ENCODE measurements at places on chromosomes 13 and 19. TPM values are rescaled to one million over a fixed set of nuclear protein-coding genes. Genes with fewer than 3 reads are reported as not detected.

The CCDC169 gene
- 0.76 TPM for total RNA-seq

The TTYH1 gene
- 0.46 TPM for total RNA-seq

The ZNF491 gene
- total RNA-seq = 0.16 TPM

The KLK2 gene
- total RNA-seq = not detected

The BRCA2 gene
- total RNA-seq = 8.6 TPM

The KCNC3 gene
- total RNA-seq = 4.6 TPM

The PROZ gene
- not detected for total RNA-seq

DNA sequence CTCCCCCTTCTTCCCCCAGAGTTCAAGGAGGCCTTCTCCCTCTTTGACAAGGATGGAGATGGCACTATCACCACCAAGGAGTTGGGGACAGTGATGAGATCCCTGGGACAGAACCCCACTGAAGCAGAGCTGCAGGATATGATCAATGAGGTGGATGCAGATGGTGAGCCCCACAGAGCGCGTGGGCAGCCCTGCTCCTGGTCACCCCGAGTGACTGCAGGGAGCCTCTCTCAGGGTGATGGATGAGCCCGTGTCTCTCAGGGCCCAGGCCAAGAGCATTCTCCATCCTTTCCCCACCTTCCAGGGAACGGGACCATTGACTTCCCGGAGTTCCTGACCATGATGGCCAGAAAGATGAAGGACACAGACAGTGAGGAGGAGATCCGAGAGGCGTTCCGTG lies 7.0 kb downstream of the CALM3 start:
- DNase-seq = no peak

- no peak for DNase-seq
Observed at GRCh38 chr13:79946556-79946955, 394.4 kb downstream of the SPRY2 start.

GRCh38 chr19:40216013-40216776 lies 2.0 kb downstream of the TTC9B start:
- DNase-seq = no peak

GRCh38 chr13:42140494-42140893 lies 92.0 kb downstream of the DGKH start:
- no peak for DNase-seq

DNA sequence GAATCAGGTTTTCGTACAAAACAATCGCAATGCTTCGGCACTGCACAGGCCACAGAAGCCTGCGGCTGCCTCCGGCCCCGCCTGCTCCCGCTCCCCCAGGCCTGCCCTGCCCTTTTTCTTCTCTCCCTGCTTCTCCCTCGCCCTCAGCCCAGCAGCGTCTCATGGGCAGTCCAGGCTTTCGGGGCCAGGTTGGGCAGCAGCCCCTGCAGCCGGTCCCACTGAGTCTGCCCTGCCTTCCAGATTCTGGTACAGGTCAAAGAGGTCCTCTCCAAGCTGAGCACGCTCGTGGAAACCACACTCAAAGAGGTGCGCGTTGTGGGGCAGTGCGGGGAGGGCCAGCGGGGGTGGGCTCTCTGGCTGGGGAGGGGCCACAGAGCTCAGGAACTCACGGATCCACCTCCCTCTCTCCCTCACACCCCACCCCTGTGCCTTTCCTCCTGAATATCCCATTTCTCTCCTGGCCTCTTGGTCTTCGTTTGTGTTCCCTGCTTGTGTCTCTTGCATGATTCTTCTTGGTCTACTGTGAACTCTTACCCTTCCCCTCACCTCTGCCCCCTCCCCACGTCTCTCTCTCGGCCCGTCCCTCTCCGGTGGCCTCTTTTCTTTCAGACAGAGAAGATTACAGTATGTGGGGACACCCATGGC lies 30.1 kb downstream of the CCDC8 start:
- DNase-seq = no peak

- DNase-seq = no peak
Observed at GRCh38 chr13:74027161-74027779, 106.9 kb downstream of the KLF12 start.

DNA sequence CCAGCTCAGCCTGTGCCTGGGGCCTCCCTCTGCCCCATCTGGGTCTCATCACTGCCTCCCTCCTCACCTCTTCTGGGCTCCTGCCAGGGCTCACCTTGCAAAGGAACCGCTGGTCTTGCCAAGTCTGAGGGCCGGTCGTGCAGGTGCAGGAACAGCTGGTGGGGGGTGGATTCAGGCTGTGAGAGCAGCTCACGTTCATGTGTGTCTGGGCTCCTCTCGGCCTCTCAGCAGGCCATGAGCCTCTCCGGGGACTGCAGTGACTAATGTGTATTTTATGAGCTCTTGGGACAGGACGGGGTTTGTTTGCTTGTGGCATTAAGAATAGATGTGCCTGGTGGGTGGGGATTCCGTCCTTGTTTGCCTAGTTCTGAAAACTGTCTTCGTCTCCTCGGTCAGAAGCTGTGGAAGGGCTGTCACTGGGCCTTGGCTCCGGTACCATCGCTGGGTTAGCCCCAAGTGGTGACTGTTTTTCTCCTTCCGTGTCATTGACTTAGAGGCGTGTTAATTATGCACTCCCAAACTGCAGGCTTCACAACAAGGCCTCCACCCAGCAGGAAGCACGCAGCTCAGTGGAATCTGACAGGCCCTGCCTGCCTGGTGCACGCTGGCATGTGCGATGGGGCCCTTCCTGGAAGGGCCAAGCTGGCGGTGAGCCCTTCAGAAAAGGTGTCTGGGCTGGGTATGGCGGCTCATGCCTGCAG lies 77.6 kb downstream of the KDM4B start:
- DNase-seq = no peak

GRCh38 chr19:52231154-52231910 lies 38.1 kb upstream of the ZNF766 start:
- DNase-seq = no peak

- DNase-seq = no peak
Observed at GRCh38 chr19:7263521-7263920, 30.7 kb downstream of the INSR start.

- no peak for DNase-seq
Observed at GRCh38 chr13:111470933-111471332, 150.5 kb downstream of the TEX29 start.

DNA sequence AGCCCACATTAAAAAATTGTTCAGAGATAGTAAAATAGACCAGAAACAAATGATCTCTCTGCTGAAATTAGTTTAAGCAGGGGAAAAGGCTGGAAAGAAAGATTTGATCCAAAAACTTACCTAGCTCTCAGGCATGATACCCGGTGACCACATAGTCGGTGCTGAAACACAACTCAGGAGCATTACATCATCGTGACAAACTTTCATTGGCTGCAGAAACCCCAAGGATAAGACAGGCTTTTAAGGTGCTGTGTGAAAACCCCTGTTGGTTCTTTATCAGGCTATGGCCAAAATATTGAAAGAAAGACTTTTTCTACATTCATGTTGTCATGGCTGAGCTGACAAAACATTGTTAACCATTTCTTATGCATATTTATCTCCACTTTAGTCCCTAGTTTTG lies 171.7 kb upstream of the KLF12 start:
- DNase-seq = no peak

GRCh38 chr19:39409208-39410016 lies 2.8 kb downstream of the ZFP36 start:
- DNase-seq = peak; percentile 82

- no peak for DNase-seq
Observed at GRCh38 chr19:54952591-54953344, 5.4 kb upstream of the NLRP7 start.

GRCh38 chr13:101529422-101529821 lies 76.9 kb downstream of the ITGBL1 start:
- no peak for DNase-seq

GRCh38 chr13:44833626-44834025 lies 155.6 kb downstream of the NUFIP1 start:
- no peak for DNase-seq

DNA sequence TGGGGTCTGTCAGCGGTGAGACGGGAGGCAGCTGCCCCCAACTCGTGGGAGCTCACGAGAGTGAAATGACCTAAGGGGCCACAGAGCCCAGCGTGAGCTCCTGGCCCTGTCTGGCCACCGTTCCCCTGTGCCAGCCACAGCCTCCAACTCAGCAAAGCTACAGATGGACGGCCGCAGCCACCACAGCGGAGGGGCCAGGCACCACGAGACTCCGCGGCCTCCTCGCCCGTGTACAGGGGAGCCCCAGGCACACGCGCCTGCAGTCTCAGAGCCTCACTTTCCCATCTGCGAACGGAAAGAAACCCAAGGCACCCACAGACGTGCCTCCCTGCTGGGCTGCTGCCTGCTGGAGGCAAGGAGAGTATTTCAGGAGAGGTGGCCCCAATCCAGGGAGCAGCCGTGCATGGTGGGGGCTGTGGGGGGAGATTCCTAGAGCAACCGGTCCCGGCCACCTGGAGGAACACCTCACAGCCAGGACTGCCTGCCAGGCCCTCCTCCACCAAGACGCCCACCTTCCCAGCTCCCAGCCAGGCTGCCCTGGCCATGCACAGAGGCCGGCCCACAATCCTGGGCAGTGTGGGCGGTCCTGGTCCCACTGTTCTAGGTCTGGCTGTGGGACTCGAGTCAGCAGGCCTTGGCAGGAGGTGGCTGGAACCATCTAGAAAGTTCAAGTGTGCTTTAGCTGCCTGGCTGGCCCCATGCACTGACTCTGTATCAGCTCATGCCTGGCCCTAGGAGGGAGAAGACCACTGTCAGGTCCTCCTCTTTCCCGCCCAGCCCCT lies 1.9 kb downstream of the MKNK2 start:
- no peak for DNase-seq

DNA sequence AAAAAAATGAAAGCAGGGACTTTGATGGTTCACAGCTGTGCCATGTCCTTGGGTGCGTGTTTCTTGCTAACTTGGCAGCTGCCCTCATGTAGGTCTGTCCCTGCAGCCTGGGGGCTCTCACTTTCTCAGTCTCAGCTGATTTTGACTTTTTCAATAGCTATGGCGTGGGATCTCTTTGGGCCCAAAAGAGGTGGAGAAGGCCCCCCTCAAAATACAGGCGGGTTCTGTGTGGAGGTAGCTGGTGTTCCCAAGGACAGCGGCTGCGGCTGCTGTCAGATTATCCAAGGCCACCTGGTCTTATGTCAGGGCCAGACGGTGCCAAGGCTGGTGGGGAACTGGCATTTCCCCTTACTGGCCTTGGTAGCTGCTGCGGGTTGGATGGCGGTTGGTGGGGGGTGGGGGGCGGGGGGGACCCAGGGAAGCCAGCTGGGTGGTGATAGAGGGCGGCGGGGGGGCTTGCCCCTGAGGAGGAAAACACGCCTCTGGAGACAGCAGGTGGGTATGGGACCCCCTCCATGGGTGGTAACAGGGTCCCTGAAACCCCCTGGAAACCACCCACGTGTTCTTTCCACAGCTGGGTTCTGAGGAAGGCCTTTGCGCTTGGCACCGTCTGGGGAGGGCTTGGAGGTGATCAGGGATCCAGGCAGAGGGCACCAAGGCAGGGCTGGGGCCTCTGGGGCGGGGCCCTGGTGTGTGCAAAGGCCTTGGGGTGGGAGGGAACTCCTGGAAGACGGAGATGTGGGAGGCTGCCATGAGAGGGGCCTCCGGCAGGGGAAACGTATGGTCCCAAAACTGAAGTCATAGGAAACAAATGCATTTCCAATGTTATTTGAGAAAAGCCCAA lies 4.1 kb downstream of the TIMM13 start:
- DNase-seq = no peak

DNA sequence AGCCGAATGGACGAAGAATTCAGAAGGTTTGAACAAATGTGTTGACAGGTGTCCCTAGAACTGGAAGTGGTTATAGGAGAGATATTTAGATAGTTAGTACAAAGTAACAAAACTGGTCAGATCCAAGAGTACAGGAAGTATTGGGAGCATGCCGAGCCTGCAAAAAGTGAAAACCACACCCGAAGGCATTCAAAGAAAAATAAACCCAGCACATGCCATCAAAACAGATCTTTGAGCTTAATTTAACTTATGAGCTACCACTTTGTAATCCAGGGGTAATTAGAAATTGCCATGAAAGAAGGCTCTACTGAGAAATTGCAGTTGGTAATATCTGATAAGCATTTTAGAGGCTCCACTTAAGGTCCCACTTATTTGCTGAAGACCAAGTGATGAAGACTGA lies 214.2 kb downstream of the DNAJC15 start:
- no peak for DNase-seq

DNA sequence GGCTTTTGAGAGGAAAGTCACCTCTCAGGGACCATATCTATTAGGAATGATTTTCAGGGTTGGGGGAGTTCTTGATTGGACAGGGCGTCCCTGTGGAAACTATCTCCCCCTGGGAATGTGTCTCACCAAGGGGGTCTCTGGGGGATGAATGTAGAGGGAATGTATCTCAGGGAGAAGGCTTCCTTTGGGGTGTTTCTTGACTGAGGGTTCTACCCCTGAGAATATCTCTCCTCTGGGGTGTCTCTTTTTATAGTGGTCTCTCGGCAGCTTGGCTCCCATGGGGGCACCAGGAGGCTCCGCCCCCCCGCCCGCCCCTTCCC lies 1.0 kb downstream of the RTBDN start:
- no peak for DNase-seq

GRCh38 chr19:5988517-5989387 lies 10.8 kb upstream of the RANBP3 start:
- no peak for DNase-seq

DNA sequence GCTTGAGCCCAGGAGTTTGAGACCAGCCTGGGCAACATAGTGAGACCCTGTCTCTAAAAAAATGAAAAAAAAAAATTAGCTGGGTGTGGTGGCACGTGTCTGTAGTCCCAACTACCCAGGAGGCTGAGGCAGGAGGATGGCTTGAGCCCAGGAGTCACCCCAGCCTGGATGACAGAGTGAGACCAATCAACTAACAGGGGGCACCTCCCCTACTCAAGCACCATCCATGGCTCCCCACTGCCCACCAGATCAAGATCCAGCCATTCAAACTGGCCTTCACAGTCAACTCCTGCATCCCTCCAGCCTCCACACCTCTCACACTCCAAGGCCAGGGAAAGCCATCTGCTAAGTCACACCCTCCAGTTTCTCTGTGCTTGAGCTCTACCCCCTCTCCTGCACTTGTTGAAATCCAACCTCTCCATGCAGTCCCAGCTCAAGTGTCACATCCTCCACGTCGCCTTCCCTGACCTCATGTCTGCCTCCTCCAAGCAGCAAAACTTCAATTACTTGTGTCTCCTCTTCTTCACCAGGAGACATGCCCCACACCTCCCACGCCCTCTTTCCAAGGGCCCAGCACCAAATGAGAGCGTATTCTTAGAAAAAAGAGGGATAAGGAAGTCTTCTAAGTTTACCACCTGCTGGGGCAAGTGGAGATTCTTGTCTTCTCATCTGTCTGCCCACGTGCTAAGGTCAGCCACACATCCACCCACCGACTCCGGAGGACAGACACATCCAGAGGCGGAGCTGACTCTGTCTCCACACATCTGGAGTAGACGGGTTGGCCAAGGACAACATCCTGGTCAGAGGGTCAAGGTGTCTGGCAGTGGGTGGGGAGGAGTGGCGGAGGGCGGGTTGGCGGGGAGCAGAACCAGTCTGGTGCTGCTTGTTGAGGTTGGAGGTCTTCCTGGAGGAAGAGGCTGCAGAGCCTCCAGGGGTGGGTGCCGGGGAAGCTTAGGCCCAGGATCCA lies 974 bp upstream of the CYP4F22 start:
- no peak for DNase-seq
